ENCODE measurements at places on chromosomes 12 and 14. TPM values are rescaled to one million over a fixed set of nuclear protein-coding genes. Genes with fewer than 3 reads are reported as not detected.

The TGFB3 gene
- 4.3 TPM for total RNA-seq

The SLC25A47 gene
- total RNA-seq = not detected

The KCNH3 gene
- total RNA-seq = not detected

The MYH6 gene
- not detected for total RNA-seq

The B4GALNT1 gene
- total RNA-seq = 0.94 TPM

The P2RX7 gene
- 0.28 TPM for total RNA-seq

The ARHGAP9 gene
- 0.66 TPM for total RNA-seq

The SMCO3 gene
- total RNA-seq = 0.08 TPM

The SLC15A5 gene
- not detected for total RNA-seq

GRCh38 chr14:61668282-61668681 is 27.0 kb upstream of the HIF1A start:
- DNase-seq = no peak

DNA sequence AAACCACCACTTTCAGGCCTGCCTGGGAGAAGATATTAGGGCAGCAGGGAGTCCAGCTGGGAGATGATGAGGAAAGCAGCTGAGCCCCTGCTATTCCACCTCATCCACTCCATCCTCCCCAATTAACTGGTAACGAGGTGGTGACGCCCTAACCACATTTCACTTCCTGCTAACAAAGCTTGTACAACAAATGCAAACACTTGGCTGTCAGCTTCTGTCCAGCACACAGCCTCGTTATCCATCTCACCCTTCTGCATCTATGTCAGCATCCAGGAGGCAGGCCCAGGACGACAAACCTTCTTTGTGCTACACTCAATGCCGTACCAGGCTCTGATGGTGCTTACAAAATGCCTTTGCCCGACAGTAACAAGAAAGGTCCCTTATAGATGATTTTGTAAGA is 225.4 kb downstream of the APAF1 start:
- no peak for DNase-seq

DNA sequence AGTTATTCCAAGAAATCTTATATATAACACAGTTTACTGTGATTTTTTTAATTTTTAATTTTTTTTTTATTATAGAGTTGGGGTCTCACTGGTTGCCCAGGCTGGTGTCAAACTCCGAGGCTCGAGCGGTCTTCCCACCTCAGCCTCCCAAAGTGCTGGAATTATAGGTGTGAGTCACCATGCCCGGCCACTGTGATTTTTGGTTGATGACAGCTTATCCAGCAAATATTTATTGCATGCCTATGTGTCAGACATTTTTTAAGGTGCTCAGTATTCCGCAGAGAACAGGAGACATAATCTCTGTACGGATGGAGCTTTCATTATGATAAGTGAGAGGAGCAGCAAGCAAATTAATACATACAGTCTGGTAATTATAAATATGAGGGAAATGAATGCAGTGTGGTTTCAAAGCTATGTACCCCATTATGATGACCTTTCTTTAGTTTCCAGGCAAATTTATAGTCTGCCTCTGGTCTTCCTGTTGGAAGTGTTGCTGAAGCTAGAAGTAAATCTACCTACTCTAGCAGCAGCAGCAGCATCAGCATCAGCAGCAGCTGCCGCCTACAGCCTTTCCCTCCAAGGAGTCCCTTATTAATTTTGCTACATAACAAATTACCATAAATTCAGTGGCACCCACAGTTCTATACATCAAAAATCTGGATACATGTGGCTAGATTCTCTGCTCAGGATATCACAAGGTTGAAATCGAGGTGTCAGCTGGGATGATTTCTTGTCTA is 32.3 kb downstream of the FRS2 start:
- peak; percentile 81 for DNase-seq

DNA sequence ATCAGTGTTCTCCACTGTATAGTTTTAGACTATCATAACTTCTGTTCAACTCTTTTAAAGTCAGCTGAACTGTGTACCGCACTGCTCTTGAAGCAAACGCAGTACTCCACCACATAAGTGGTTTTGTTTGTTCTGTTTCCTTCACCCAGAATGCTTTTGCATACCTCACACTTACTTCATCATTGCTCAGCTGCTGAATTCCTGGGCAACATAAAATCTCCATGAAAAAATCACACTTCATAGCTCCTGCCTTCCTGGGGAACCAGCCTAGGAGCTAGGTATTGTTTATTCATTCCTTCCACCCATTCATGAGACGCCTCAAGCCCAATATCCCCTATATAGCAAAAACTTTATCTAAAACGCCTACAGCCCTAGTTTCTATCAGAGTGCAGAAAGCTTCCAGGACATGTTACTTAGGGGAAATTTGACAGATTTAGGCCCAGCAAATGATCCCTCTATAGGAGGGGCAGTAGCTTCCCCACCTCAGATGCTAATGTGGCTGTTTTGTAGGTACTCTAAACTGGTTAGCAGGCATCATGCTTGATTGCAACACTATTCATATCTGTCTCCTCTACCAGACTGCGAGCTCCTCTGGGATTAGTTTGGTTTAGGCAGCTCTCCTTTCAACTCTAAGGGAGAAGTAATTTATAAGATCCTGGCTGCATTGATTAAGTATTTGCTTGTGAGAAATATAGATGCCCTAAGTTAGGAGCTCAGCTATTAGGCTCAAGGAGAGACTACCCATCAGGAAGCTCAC is 44.5 kb downstream of the LRRC9 start:
- no peak for DNase-seq

DNA sequence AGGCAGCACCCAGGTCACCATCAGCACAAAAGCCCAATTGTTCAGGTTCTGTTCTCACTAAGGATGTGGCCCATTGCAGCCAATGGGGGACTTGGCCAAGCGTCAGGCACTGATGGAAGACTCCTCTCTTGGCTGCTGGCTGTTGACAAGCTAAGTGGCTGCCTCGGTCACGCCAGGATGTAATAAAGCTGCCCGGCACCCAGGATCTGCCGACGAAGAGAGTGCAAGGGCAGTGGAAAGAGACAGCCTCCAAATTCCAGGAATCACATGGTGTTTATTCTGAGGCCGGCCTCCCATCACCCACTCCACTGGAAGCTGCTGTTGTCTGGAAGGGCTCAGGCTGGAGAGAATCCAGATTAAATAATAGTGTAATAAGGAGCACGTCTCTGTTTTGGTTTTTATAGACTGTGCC is 451.8 kb upstream of the TBX3 start:
- DNase-seq = no peak

DNA sequence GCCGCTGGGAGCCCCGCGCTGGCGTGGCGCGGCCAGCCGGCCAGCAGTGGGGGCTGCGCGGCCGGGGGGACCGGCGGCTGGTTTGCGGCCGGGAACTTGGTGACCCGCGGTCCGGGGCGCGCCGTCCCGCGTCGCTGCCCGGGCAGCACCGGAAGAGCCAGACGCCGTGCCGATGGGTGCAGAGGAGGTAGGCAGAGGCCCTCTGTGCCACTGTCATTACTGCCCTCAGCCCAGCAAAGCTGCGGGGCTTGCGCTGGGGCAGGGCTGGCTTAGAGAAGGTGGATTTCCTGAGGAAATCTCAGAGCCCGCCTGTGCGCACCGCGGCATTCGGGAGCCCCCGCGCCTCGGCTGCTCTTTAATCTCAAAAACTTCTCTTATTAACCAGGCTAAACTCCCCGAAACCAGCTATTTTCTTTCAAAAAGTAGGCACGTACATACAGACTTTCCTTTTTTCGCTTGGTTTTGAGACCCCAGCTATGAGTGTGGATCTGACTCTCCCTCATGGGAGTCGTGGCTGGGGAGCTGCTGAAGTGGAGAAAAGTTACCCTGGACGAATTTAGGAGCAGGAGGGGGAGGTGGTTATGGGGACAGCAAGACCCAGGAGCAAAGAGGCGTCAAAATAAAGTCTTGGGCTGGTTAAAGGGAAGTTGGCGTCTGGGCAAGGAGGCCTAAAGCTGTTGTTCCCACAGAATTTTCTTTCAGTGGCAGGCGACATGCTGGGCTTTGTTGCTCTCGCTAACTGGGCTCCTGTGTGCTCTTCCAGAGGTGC is 802 bp downstream of the SUSD6 start:
- no peak for DNase-seq

DNA sequence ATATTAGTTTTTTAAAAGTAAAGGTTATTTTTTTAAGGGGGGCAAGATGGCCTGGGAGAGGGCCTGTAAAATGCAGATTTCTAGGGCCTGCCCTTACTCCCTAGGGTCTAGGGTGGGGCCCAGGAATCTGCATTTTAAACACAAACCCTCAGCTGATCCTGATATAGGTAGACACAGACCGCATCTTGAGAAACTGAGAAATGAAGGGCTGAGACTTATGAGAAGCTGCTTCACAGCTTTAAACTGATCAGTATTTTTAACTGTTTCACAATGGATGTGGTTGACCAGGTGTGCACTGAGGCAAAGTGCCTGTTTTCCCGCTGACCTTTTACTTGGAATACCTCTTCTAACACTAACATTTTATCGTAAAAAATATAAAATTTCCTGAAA is 84.0 kb downstream of the CCDC88C start:
- DNase-seq = no peak

- DNase-seq = peak; percentile 30
Measured at GRCh38 chr12:27733052-27733656, 22.5 kb downstream of the MRPS35 start.

DNA sequence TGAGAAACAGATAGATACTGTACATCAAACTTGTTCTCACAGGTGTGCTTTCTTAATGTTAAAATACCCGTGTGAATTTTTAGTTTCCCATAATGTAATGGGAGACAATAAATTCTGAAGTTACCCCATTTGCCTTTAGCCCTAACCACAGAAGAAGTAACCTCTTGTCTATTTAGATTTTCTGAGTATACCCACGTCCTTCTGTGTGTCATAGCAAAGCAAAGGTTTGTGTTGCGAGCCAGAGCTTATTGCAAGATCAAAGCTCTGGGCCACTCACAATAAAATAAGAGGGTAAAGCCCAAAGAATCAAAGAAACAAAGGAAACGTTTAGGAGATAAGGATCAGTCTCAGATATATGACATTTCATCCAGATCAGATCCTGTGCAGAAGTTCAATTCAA is 73.9 kb downstream of the BMP4 start:
- DNase-seq = no peak
